ENCODE measurements at places on chromosomes 16 and 17. TPM values are rescaled to one million over a fixed set of nuclear protein-coding genes. Genes with fewer than 3 reads are reported as not detected.

DNA sequence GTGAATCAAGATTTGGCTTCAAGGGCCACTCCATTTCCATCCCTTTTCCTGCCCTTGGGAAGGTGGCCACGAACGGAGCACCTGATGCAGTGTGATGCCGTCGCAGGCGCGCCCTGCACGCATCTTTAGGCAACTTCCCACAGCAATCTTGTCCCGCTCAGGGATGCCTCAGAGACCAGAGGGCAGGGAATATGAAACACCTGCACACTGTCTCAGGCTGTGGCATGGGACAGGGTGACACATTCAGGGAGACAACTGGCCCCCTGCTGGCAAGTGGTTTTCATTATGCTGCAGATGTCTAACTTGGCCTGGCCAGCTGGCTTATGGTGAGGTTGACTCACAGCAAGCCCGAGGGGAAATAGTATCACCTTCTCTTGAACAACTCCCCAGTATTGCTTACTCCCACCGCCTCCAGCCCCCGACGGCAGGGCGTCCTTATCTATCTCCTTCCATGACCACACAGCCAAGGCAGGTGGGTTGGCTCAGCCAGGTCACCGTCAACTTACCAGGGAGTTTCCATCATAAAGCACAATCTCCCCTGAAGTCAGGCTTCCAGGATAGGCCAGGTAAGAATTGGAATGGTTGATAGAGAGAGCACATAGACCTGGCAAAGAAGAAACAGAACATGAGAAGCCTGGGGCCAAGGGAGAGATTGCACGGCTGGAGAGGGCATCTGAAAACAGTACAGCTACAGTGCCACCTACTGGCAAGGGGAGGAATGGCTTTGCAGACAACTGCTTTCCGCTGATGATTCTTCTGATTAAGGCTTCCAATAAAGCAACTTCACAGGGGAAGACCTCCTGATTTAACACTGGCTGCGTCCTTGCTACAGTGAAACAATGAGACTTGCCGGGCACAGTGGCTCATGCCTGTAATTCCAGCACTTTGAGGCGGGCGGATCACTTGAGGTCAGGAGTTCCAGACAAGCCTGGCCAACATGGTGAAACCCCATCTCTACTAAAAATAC, 21.1 kb downstream of the WIPI1 start:
- H3K4me3 ChIP-seq: no peak overlapping the region
- H3K4me1 ChIP-seq: no peaks in the 10 kb centered on the region
- H3K36me3 ChIP-seq: peaks cover 46% of the 10 kb centered on the region
- no peaks in the 10 kb centered on the region for H3K27me3 ChIP-seq

DNA sequence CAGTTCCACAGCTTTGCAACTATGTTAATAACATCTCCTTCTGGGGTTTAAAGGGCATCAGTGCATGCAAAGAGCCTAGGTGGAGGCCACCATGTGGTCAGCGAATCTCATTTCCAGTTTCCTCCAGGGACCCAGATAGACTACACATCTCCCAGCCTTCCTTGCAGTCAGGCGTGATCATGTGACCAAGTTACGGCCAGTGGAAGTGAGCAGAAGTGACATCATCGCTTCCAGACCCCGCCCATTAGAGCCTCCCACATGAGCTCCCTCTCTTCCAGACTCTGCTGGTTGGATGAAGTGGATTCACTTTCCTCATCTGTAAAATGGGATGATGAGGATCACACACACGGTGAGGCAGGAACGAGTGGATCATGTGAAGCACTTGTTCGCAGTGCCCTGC, 27.4 kb upstream of the KDM8 start:
- H3K4me3 ChIP-seq: no peak overlapping the region
- H3K27ac ChIP-seq: no peak overlapping the region
- no peak for DNase-seq

DNA sequence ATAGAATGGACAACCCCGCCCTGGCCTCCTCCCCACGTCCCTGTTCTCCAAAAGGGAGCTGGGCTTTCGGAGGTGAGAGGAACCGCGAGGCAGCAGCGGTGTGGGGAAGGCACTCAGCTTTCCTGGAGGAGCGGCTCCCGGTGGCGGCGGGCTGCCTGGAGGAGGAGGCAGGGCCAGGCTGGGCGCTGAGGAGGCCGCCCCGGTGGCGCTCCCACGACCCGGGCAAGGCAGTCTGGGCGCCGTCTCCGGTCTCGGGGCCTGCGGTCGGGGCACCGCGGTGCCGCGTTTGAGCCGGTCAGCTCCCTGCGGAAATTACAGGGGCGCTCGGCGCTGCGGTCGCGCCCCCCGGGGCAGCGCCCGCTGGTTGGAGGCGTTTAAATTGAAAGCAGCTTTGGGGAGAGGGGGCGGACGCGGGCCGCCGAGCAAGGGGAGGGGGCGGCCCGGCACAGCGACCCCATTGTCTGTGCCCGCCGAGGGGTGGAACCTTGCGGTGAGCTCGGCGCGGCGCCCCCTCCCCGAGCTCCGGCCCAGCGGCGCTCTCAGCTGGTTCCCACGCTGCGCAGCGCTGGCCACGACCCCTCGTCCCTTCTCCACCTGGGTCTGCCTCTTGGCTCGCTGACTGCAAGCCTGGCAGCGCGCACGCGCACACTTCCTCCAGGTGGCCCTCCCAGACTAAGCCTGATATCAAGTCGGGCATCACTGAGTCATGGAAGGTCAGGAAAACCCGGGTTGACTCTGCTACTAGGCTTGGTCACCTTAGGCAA, 58.7 kb upstream of the DLX4 start:
- no peak overlapping the region for H3K4me3 ChIP-seq
- no peaks in the 10 kb centered on the region for H3K36me3 ChIP-seq
- H3K4me1 ChIP-seq: no peaks in the 10 kb centered on the region
- H3K27me3 ChIP-seq: peaks cover 26% of the 10 kb centered on the region

DNA sequence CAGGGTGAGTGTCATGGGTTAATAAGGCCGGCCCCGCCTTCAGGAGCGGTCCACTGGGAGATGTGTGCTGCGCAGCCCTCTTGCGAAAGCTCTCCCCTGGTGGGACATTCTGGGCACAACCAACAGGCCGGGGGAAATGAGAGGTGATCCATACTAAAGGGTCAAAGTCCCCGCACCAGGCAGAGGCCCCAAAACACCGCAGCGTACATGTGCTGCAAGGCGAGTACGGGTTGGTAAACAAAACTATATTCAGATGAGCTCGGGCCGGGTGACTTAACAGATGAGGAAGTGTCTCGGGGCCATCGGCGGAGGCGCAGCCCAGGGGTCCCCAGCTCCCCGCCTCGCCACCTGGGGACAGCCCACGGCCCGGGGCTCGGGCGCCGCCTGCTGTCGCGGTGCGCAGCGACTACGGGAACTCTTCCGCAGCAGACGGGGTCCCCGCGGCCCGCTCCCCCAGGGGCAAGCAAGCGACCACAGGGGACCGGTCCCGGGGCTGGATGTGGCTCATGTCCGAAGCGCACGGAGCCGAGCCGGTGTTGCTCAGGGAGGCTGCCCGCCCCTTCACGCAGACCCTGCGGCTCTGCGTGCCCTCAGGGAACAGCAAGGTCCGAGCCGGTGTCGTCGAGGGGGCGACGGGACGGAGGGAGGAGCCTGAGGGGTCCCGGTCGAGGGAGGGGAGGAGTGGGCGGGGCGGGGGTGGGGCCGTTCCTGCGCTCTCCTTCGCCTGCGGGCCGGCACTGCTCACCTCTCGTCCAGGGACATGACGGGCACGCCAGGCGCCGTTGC, at the start of gene RAB37:
Gene RAB37, plus strand, starts transcription at position 744 of the 786 bp plus-strand sequence. Its CDS starts 17 bp downstream, at position 761.
- peak within 1 kb of the TSS; percentile 39 for H3K27ac ChIP-seq
- peak within 1 kb of the TSS; percentile 49 for H3K4me3 ChIP-seq
- H3K27me3 ChIP-seq: peaks cover 6% of the 10 kb centered on the region
- DNase-seq: peak; percentile 90

DNA sequence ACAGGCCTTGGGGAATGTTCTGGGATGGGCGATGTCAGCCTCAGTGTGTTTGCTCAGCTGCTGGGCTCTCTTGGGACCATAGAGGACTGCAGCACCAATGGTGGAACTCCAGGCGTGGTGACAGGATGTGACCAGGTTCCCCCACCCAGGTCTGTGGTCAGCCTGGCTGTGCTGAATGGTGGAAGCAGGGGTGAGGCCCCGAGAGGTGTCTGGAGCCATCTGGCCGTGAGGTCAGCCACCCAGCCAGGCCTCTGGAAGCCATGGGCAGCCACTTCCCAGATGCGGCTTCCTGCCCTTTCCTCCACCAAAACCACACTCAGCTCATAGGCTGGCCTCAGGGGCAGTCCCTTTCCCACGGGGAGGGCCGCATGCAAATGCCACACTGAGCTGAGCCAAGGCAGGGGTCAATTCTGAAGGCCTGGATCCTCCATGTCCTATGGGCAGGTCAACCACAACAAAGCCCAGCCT, 7.8 kb upstream of the MAPK7 start:
- DNase-seq: no peak
- H3K27ac ChIP-seq: peak overlapping the region; percentile 7
- H3K36me3 ChIP-seq: no peaks in the 10 kb centered on the region
- H3K27me3 ChIP-seq: no peaks in the 10 kb centered on the region

- H3K27me3 ChIP-seq: no peaks in the 10 kb centered on the region
- no peak overlapping the region for H3K27ac ChIP-seq
- H3K4me3 ChIP-seq: no peak overlapping the region
- DNase-seq: no peak
- no peaks in the 10 kb centered on the region for H3K36me3 ChIP-seq
Measured at GRCh38 chr17:17066021-17066420, 23.8 kb downstream of the MPRIP start.

GRCh38 chr16:67847064-67847861, at the start of gene CENPT:
Gene CENPT, minus strand, starts transcription at chr16:67847693. Its CDS starts 13,834 bp downstream, at chr16:67833859.
- H3K4me1 ChIP-seq: peaks cover 41% of the 10 kb centered on the region
- peak within 1 kb of the TSS; percentile 87 for H3K27ac ChIP-seq
- H3K4me3 ChIP-seq: peak within 1 kb of the TSS; percentile 88
- no peaks in the 10 kb centered on the region for H3K36me3 ChIP-seq
- DNase-seq: peak; percentile 67
- no peaks in the 10 kb centered on the region for H3K27me3 ChIP-seq

- peak; percentile 51 for DNase-seq
- peak overlapping the region; percentile 42 for H3K27ac ChIP-seq
- peaks cover 79% of the 10 kb centered on the region for H3K4me1 ChIP-seq
- no peak overlapping the region for H3K4me3 ChIP-seq
- H3K36me3 ChIP-seq: no peaks in the 10 kb centered on the region
- no peaks in the 10 kb centered on the region for H3K27me3 ChIP-seq
Measured at GRCh38 chr17:38908676-38909181, 16.7 kb upstream of the LASP1NB start.

DNA sequence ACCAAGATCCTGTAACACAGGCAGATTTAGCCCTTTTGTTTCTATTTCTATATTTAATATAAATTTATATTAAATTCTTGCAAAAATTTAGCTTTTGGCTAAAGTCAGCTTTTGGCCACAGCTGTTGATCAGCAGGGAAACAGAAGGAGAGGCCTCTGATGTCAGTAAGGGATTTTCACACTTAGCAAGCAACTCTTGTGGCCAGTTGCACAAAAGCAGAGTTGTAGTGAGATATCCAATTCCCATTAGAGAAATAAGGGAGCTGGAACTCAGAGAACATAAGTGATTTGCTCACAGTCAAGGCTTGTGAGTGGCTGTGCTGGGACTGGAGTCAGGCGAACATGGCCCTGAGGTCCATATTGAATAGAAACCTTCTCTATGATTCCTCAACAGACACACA, 16.7 kb upstream of the HEATR6 start:
- no peaks in the 10 kb centered on the region for H3K36me3 ChIP-seq
- DNase-seq: no peak
- no peak overlapping the region for H3K4me3 ChIP-seq
- H3K4me1 ChIP-seq: no peaks in the 10 kb centered on the region

GRCh38 chr16:4182581-4183236, 59.2 kb downstream of the SRL start:
- peaks cover 6% of the 10 kb centered on the region for H3K4me1 ChIP-seq
- peak overlapping the region; percentile 84 for H3K27ac ChIP-seq
- H3K27me3 ChIP-seq: no peaks in the 10 kb centered on the region
- DNase-seq: no peak

DNA sequence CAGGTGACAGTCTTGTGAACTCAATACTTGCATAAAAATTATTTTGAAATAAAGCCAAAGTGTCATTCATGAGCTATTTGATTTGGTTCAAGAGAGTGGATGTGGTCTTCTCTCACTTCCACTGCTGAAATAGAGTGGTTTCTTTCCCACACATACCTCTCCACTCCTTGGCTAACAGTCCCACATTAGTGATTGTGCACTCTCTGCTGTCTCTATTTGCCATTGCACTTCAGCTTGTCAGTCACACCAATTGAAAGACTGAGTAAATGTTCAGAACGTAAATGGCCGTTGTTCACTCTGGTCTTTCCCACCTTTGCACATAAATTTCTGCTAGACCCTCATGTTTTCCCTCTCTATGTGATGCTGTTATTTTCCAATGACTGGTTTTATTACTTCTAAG, 197.5 kb downstream of the FTO start:
- H3K27me3 ChIP-seq: no peaks in the 10 kb centered on the region
- no peak overlapping the region for H3K27ac ChIP-seq
- H3K36me3 ChIP-seq: no peaks in the 10 kb centered on the region
- no peak for DNase-seq
- H3K4me1 ChIP-seq: no peaks in the 10 kb centered on the region

DNA sequence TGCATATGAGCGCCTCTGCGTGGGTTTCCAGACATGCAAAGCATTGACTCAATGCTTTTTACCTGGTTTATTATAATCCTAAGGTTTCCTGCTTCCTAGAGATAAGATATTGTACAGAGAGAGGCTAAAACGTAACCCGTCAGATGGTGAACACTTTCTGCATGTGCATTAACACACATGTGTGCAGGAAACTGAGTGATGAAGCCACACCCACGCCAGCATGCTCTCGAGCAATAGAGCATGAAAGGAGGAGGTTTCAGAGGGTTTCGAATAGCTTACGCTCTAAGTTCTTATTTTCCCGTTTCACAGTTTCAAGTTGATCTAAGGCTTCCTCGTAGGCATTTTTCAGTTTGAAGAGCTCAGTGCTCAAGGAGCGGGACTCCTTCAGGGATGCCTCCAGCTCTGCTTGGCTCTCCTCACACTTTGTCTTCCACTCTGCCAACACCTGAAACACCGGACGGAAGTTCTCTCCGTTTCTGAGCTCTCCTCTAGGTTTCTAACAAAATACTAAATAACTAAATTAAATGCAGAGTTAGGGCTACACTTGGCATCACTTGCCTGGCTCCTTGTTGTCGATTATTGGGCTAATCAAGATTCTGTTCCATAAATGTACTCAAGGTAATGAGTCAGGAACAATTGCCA, 23.2 kb downstream of the MYH3 start:
- no peak overlapping the region for H3K4me3 ChIP-seq
- no peaks in the 10 kb centered on the region for H3K27me3 ChIP-seq
- H3K36me3 ChIP-seq: no peaks in the 10 kb centered on the region
- DNase-seq: peak; percentile 47
- no peaks in the 10 kb centered on the region for H3K4me1 ChIP-seq

- no peaks in the 10 kb centered on the region for H3K36me3 ChIP-seq
- no peaks in the 10 kb centered on the region for H3K4me1 ChIP-seq
- H3K27me3 ChIP-seq: no peaks in the 10 kb centered on the region
- no peak overlapping the region for H3K4me3 ChIP-seq
Measured at GRCh38 chr17:82937411-82938371, 97.9 kb upstream of the ZNF750 start.

Gene IL34
- total RNA-seq: 3.2 TPM

Gene ZG16B
- total RNA-seq: 4.0 TPM

Gene HSF4
- total RNA-seq: 65.3 TPM

Gene HBM
- total RNA-seq: not detected
